Heart right ventricle (tissue), 16 donors: ENCODE measurements at places on chromosomes 1 and 21. TPM values are rescaled to one million over a fixed set of nuclear protein-coding genes. Genes with fewer than 3 reads are reported as not detected.

The CDA gene
- total RNA-seq: 1.2 TPM

The SGIP1 gene
- total RNA-seq: 6.1 TPM

The FAM177B gene
- not detected for total RNA-seq

The IFI44 gene
- 10.7 TPM for total RNA-seq

The KIRREL1 gene
- total RNA-seq: 5.9 TPM

The OBSCN gene
- total RNA-seq: 403 TPM

The MEGF6 gene
- total RNA-seq: 1.8 TPM

The ACTRT2 gene
- not detected for total RNA-seq

The SEC16B gene
- 1.1 TPM for total RNA-seq

The USH2A gene
- total RNA-seq: 4.0 TPM

The BMP8A gene
- 1.2 TPM for total RNA-seq

The KRTAP21-2 gene
- not detected for total RNA-seq

The CYP4B1 gene
- 1.2 TPM for total RNA-seq

The GPR25 gene
- not detected for total RNA-seq

The RAP1GAP gene
- total RNA-seq: 3.6 TPM

The PADI4 gene
- total RNA-seq: 0.15 TPM

The ARHGAP30 gene
- 1.5 TPM for total RNA-seq

The CDC73 gene
- total RNA-seq: 51.3 TPM

The DNASE2B gene
- not detected for total RNA-seq

The OR2T35 gene
- total RNA-seq: not detected
